ENCODE measurements at places on chromosomes 2 and 18.
A peak's percentile ranks its signal among the peaks of the same experiment; 100 is the strongest.

DNA sequence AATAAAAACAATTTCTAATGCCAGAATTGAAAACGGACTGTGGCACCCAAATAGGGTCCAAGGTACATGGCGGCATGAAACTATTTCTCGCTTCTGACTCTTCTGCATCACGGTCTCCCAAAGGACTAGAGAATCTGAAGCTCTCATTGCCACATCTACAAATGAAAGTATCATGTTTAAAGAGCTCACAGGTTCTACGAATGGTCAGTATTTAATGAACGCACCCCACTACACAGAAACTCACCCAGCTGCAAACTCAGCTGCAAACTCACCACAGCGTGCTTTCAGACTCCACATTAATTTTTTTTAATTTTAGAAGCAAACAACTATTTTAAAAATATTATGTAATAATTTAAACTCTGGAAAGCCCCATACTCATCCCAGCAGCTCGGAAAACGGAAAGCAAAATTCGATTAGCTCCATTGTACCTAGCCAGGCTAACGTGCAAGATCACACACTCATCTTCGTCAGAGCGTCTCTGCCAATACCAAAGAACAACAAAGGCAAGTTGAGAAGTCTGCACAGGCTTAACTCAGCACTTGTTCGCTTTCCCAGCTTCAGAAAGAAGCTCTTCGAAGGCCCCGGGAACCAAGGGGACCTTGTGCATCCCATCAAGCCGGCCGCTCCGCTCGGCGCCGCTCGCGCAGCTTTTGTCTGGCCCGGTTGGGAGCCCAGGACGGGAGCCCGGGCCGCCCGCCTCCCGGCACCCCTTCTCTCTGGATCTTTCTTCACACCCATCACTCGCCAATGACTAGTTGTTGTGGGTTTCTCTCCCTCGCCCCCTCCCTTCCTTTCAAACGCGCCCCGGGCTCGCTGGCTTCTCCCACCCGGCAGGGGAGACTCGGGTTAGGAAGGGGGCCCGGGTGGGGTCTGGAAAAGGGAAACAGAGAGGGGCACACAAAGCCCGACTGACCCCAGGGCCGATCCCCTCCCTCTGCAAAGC lies 785 bp downstream of the CLASP1 start:
- DNase-seq, result peak; percentile 10

DNA sequence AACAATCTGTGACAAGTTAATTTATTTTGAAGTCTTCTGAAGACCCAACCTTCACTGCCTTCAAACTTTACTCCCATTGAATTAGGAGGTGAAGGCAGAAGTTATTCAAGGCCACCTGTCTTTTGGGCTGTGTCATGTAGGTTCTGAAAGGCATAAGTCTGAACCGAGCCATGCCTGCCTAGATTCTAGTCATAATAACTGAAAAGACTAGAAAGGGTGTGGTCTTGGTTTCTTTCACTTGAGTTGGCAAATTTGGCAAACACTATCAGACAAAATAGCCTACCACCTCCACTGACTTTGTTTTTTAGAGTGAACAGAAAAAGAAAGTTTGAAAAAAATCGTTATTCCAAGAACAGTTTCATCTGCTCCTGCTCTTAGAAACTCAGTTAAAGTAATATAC lies 38.4 kb downstream of the PPM1B start:
- no peak for DNase-seq

DNA sequence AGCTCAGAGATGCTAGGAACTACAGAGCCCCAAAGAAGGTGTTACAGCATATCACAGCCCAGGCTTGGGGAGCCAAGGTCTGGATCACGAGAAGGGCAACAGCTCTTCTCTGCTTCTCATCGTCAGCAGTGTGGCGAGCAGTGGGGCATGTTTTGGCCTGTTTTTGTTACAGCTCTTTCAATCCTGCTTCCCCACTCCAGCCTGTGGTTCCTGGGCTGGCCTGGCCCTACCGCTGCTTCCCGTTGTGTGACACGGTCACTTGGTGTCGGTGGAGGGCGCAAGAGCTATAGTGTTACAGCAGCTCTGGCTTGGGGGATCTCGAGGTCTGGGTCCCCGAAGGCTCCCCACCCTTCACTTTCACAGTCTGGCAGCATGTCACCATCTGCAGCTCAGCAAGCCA lies 870.2 kb downstream of the CBLN2 start:
- DNase-seq, result no peak

- no peak for DNase-seq
These were observed 60.6 kb downstream of the ITGA4 start for GRCh38 chr2:181517685-181518301.

DNA sequence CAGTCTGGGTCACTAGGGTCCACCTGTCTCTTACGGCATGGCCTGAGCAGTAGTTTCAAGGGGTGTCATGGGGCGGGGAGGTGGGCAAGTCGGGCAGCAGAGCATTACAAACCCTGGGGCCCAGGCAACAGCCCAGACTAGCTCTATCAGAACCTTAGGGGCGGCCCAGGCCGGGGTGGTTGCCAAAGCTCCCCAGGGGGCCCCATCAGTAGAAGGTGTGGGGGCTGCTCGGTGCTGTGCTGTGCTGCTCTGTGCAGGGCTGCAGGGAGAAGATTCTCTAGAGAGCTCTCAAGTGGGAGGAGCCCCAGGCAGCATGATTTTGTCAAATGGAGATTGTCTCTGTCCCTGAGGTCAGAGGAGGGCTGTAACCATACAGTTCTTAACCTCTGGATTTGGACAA lies 36.4 kb upstream of the SLC14A1 start:
- DNase-seq, result no peak

All from stimulated activated CD8-positive, alpha-beta memory T cell treated with anti-CD3 and anti-CD28 coated beads, Interleukin-4, amount 100 ng/mL, for 1 hour (primary cell).